ENCODE measurements at places on chromosomes 6 and 20.

- no peak for DNase-seq
These were observed 353.0 kb upstream of the RGS17 start for GRCh38 chr6:153484056-153484455.

DNA sequence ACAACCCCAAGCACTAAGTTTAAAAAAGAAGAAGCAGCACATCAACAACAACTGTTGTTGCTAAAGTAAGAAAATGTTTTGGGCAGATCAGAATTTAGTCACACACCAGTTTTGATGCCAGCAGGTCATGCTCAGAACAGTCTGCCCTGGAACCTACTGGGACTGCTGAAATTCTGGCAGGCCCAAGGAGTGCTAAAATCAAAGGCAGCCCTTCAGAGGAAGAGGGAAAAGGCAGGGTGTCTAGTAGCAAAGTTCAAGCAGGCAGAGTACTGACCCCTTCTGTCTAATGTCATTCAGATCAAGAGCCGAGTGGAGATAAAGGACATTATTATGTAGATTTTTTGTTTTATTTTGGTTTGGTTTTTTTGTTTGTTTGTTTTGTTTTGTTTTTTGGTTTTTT, 96.6 kb upstream of the LOC128125822 start:
- no peak for DNase-seq

DNA sequence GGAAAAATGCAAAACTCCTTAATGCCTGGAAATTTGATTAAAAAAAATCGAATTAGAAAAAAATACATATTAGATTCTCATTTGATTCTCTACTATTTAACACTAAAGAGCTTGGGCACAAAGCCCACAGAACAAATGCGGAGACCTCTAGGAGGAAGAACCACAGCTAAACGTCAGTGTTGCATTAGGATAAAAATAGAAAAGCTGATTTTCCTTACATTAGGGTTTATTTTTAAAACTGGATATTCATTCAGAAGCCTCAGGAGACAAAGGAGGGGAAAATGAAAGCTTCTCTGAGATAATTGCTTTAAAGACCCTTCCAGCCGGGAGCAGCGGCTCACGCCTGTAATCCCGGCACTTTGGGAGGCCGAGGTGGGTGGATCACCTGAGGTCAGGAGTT, 77.3 kb downstream of the ECT2L start:
- no peak for DNase-seq

DNA sequence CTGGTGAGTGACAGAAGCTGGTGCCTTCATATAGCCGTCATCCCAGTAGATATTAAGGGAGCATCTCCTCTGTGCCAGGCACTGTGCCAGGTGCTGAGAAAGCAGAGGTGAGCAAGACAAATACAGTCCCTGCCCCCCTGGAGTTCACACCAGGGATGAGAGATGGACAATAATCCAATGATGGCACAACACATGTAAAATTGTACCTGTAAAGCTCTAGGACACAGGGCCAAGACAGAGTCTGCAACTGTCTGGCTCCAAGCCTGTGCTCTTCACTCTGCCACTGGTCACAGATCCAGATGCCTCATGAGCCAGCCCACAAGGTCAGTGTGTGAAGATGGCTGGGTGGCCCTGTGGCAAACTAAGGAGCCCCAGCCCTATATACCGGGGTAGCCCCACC, 133.8 kb downstream of the EYA2 start:
- no peak for DNase-seq

GRCh38 chr6:104702126-104702841, 157.4 kb downstream of the HACE1 start:
- no peak for DNase-seq

GRCh38 chr20:62330576-62331317, 27.9 kb downstream of the ADRM1 start:
- no peak for DNase-seq

GRCh38 chr6:157323966-157324300, 614 bp upstream of the TMEM242 start:
- DNase-seq = no peak

- DNase-seq = no peak
These were observed 271.0 kb downstream of the KCNQ5 start for GRCh38 chr6:72892901-72893300.

DNA sequence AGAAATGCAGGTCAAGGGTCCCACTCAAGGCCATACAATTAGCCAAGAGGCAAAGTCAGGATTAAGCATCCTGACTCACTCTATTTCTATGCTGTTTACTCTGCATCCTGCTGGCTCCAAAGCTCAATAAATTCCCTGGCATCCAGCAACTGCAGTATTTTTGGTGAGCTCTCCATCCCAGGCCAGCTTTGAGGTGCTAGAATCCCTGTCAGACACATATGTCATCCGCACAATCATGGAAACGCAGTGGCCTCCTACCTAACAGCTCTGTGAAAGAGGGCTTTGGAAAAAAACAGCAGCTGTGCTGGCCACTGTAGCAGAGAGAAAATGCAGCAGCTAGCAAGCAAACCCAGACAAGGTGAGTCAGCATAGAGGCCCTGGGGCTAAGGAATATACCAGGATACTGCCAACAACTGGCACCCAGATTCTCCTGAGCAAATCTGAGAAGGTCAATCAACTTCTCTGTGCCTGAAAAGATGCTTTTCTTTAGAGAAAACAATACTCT, 58.4 kb downstream of the ANKEF1 start:
- no peak for DNase-seq

GRCh38 chr6:89372506-89372901, 20.0 kb upstream of the UBE2J1 start:
- no peak for DNase-seq

DNA sequence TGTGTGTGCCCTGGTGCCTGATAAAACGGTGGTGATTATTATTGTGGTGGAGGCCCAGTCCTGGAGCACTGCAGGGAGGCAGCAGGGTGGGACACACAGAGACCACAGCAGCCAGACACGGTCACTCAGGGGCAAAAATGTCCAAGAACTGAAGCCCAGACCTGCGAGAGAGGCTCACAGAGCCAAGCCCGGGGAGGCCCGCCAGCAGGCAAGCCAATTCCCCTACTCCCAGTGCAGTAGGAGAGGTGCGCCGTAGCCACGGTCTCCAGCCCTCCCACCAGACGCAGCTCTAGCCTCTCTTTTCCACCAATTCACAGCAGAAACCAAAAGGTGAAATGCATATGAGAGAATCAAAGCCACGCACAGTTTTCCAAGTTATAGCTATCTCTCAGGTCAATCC, 179.4 kb upstream of the TAB2 start:
- no peak for DNase-seq

DNA sequence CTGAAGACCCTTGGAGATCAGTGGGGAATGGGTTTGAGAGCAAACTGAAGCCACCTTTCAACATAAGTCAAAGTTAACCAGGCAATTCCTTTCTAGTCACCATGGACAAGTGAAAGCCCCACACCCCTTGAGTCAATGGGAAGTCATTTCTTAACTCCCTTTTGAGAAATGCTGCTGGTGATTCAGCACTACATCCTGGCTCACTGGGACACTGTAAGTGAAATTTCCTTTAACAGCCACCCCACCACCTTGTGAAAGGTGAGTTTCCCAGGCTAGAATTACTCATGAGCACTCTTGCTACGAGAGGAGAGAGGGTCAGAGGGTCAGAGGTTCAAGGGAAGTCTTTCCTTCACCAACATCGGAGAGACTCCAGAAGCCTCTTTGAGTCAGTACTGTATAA, 93.3 kb upstream of the MARCKS start:
- no peak for DNase-seq

GRCh38 chr6:149129371-149130077, 188.0 kb upstream of the TAB2 start:
- DNase-seq = no peak

DNA sequence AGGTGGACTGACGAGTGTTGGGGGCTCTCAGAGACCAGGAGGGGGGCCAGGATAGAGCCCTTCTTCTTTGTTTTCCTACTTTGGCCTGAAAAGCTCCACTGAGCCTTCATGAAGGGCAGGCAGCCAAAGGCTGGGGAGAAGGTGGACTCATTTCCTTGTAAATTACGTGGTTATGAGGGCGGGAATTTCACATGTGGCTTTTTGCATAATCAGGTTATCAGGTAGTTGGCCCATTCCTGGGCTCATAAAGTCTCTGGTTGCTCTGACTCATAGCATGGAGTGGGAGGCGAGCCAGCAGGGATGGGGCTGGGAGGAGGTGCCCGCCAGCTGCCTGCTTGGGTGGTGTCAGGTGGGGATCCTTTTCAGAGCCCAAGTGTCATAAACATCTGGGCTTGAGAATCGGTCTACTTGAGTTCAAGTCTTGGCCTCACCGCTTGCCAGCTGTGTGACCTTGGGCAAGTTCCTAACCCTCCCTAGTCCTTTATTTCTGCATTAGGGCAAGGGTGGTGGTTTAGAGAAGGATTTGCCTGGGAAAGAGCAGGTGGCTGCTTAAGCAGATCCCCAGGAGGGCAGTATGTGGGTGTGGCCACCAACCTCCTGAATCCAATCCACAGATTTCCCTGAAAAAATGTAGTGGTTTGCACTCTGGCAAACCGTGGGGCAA, 26.5 kb upstream of the RNF24 start:
- DNase-seq = no peak

GRCh38 chr6:127460465-127460864, 1.3 kb upstream of the KIAA0408 start:
- no peak for DNase-seq

- peak; percentile 35 for DNase-seq
These were observed 1.1 kb downstream of the RAB32 start for GRCh38 chr6:146544616-146545182.

DNA sequence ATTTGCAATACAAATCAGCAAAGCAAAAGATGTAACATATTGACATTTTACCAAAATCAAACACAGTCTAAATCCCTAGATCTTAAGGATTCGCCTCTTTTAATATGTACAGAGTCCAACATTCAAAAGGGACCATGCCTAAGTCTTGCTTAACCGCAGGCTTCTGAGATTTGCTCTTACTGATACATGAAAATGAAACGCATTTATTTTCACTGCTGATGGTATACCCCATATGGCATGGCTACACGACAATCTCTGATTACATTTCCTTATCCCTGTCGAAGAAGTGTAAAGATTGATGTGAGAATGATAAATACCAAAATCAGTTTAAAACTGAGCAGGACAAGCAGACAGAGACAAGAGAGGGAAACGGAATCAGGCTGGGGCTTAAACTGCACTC, 75.4 kb downstream of the KIF16B start:
- DNase-seq = no peak

GRCh38 chr6:12126051-12126450, 113.9 kb downstream of the HIVEP1 start:
- DNase-seq = no peak

- no peak for DNase-seq
These were observed 48.8 kb downstream of the MAPK14 start for GRCh38 chr6:36076178-36077063.

DNA sequence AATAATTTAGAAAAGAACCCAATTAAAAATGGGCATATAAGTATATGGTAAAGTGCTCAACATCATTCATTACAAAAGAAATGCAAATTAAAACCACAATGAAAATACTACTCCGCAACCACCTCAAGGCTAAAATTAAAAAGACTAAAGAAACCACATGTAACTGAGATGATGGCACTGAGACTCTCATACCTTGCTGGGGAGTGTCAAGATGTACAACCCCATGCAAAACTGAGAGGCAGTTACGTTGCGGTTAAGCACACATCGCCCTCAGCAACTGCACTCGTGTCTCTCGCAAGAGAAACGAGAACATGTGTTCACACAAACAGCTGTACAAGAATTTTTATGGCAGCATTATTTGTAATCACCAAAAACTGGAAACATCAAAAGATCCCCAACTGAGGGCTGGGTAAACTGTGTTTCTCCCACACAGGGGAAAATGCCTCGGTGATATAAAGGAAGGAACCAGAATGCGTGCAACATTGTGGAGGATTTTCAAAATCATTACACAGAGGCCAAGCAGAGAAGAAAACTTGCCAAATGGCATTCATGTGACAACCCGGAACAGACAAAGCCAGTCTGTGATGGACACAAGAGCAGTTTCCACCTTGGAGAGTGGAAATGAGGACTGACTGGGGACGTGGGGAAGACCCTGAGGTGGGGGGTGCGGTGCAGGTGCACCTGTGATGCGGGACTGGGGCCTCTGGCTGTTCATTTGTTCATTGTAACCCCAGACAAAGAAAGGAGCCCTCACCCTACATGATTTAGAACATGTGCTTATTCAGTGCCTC, 144.9 kb downstream of the WDR27 start:
- no peak for DNase-seq

DNA sequence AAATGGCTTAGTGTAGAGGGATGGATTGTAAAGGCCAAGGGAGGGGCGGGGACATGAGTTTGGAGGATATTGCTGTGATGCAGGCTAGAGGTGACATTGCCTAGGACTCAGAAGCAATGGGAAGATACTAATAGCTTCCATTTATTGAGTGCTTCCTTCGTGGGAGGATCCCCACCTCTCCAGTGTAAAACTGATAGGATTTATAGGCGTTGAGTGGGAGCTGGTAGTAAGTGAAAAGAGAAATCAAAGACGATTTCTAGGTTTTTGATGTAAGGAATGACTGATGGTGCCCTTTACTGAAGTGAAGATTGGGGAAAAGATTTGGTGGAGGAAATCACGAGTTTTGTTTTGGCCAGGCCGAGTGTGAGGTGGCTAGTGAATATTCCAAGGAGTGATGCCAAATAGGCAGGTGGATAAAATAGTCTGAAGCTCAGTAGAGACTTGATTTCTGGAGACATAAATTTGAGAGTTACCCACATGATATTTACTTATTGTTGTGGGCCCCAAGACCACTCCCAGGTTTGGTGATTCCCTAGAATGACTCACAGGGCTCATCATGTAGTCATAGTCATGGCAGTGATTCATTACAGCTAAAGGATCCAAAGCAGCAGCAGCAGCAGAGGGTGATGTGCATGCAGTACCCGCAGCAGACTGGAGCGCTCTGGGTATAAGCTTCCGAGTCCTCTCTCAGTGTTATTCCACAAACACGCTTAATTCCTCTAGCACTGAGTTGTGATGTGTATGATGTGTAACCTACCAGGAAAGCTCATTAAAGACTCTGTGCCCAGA, 10.2 kb downstream of the RPRD1B start:
- DNase-seq = no peak

DNA sequence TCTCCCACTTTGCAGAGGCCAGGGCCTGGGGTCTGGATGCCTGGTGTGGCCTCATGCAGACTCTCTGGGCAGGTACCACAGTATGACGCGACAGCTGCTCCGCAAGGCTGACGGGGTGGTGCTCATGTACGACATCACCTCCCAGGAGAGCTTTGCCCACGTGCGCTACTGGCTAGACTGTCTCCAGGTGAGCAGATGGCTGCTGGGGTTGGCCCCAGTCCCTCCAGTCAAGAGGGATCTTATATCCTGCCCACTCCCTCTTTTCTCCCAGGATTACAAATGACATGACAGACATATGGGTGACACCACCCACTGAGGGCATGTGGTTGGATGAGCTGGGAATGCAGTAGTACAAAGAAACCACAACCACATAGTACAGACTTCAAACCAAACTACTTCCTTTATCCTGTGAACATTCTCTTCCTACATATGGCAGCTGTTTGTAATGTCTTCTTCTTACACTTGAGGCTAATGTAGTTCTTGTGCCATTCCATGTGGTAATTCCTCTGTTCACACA, 29.9 kb downstream of the RAB44 start:
- DNase-seq = no peak

- DNase-seq = no peak
These were observed 11.0 kb upstream of the ADAM33 start for GRCh38 chr20:3692706-3693294.

GRCh38 chr6:136920671-136921380, 1.3 kb upstream of the SLC35D3 start:
- DNase-seq = no peak
